ENCODE measurements at places on chromosomes 4 and X. TPM values are rescaled to one million over a fixed set of nuclear protein-coding genes. Genes with fewer than 3 reads are reported as not detected.

GRCh38 chr4:67273666-67274065 lies 271.6 kb downstream of the CENPC start:
- H3K4me1 ChIP-seq: no peaks in the 10 kb centered on the region
- no peak overlapping the region for H3K4me3 ChIP-seq
- no peaks in the 10 kb centered on the region for H3K27me3 ChIP-seq
- no peak overlapping the region for H3K27ac ChIP-seq

- no peak overlapping the region for H3K4me3 ChIP-seq
- no peak for DNase-seq
- H3K27me3 ChIP-seq: peaks cover 19% of the 10 kb centered on the region
- H3K4me1 ChIP-seq: no peaks in the 10 kb centered on the region
These were observed 28.5 kb upstream of the CCDC110 start for GRCh38 chr4:185500035-185500434.

- no peaks in the 10 kb centered on the region for H3K4me1 ChIP-seq
These were observed 116.6 kb downstream of the PTCHD1 start for GRCh38 chrX:23451266-23451665.

PDLIM5 gene
- 36.5 TPM for total RNA-seq

AREG gene
- 2.2 TPM for total RNA-seq

Data from activated B cell treated with CpG ODN at 0.5 μM for 24 hours (primary cell).